Activated CD8-positive, alpha-beta memory T cell treated with anti-CD3 and anti-CD28 coated beads, Interleukin-2, amount 50 U/mL, for 48 hours (primary cell): ENCODE measurements at places on chromosomes 3 and 15.
A peak's percentile ranks its signal among the peaks of the same experiment; 100 is the strongest.

GRCh38 chr3:71152892-71153265 lies 430.6 kb downstream of the FOXP1 start:
- DNase-seq, result no peak

DNA sequence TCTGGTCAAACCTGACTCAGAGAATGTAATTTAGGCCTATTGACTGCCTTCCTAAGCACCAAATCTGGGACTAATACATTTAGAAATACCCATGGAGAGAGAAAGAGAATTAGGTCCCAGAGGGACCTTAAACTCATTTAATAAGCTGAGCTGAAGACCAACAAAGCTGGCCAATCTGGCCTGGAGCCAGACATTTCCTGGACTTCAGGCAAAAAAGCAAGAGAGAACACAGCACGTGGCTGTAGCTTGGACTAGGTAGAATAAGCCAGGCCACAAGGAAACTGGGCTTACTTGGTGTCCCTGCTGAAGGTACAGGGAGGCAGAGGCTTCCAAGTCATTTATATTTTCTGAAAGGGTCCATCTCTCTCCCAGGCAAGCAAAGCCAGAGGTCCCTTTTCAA lies 88.1 kb downstream of the RTP4 start:
- no peak for DNase-seq

DNA sequence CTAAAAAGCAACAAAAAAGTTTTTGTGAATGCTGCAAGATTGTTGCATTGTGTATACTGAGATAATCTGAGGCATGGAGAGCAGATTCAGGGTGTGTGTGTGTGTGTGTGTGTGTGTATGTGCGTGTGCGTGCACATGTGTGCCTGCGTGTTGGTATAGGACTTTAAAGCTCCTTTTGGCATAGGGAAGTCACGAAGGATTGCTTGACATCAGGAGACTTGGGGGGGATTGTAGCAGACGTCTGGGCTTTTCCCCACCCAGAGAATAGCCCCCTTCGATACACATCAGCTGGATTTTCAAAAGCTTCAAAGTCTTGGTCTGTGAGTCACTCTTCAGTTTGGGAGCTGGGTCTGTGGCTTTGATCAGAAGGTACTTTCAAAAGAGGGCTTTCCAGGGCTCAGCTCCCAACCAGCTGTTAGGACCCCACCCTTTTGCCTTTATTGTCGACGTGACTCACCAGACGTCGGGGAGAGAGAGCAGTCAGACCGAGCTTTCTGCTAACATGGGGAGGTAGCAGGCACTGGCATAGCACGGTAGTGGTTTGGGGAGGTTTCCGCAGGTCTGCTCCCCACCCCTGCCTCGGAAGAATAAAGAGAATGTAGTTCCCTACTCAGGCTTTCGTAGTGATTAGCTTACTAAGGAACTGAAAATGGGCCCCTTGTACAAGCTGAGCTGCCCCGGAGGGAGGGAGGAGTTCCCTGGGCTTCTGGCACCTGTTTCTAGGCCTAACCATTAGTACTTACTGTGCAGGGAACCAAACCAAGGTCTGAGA lies 4.7 kb downstream of the BHLHE40 start:
- DNase-seq, result peak; percentile 86

DNA sequence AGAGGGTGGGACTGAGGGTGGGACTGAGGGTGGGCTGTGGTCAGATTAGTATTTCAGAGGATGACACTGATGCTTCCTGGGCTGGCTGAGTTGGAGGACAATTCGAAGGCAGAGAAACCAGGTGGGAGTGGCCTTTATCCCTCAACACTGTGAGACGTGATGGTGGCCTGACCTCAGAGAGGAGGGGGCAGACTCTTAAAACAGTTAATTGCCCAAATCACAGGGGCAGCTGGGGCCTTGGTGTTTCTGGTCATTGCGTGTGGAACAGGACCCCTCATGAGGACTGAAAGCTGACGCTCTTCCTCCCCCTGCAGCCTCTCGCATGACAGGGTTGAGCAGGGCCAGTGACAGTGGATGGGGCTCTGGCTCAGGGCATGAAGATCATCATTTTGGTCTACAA lies 18.7 kb downstream of the DNASE1L3 start:
- DNase-seq, result no peak

DNA sequence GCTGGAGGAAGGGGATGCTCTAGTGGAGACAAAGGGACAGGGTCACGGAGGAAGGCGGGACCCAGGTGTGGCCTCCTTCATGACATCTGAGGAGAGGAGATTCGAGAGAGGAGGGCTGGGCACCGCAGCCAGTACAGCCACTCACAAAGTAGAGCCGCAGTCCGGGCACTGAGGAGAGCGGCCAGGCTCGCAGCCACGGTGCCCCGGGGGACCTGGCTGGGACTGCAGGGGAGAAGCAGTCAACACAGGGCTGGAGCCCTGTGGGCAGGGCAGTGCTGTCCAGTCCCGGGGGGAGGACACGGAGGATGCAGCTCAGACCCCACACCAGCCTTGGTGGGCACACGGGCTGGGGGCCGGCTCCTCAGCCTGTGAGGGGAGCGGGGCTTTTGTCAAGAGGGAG lies 40.3 kb downstream of the HMCES start:
- DNase-seq, result no peak

DNA sequence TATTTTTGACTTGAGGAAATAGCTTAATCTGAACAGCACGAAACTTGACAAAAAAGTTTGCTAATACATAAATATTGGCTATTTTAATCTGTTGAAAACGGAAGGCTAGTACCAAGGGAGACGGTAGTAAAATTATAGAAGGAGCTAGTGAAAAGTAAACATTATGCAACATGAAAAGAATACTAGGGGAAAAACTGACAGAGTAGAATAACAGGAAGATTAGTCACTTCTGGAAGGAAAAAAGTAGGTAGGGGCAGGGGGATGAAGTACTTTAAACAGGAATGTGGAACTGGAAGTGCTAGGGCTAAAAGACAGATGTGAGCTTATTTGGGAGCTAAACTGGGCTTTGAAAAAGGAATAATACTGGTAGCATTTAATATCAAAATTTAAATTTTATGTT lies 60.1 kb downstream of the MBNL1 start:
- DNase-seq, result no peak

GRCh38 chr15:48440084-48440483 lies 108.9 kb downstream of the DUT start:
- no peak for DNase-seq

GRCh38 chr3:61181874-61182273 lies 69.4 kb downstream of the FHIT start:
- no peak for DNase-seq

GRCh38 chr3:31579828-31580227 lies 47.1 kb downstream of the STT3B start:
- DNase-seq, result no peak

GRCh38 chr3:146777941-146778340 lies 172.8 kb upstream of the PLSCR5 start:
- no peak for DNase-seq

DNA sequence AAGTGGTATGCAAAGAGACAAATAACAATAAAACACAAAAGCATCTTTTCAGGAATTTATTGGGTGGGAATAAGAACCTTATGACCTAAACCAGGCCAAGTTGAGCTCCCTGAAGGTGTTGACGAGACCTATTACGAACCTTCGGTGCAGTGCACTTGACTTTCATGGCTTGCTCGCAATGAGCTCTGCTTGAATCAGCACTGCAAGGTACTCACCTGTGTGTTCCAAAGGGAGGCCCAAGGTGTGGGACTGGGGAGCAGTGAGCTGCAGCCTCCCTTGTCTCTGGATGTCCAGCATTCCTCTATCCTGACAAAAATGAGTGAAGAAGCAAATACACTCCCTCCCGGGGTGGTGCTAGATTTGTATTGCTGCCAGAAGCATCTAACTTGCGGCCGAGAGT lies at the start of gene MDFIC2:
MDFIC2 (minus strand) TSS at position 303 of the 400 bp plus-strand sequence. CDS start 665 bp downstream, outside the sequence.
- DNase-seq, result no peak

GRCh38 chr3:78633626-78634025 lies 1134.2 kb downstream of the ROBO1 start:
- no peak for DNase-seq

- DNase-seq, result no peak
Observed at GRCh38 chr15:33907326-33907725, 61.0 kb upstream of the CHRM5 start.

GRCh38 chr3:64459711-64460110 lies 228.1 kb downstream of the ADAMTS9 start:
- DNase-seq, result no peak

DNA sequence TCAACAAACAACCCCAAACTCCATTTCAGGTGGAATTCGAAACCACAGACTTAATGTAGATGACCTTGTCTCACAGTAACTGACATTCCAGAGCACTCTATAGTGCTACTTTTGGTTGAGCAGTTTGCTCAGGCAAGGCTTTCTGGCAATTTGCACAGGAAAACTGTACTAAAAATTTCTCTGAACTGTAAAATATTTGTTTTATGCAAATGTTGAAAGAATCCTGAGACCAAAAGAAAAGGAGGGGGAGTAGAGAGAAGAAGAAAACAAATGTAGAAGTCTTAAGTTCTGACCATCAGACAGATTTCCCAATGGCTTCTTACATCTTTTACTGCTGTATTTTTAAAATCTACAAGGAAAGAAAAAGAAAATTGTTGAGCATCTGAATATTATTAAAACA lies 53.5 kb downstream of the DTWD1 start:
- DNase-seq, result no peak

DNA sequence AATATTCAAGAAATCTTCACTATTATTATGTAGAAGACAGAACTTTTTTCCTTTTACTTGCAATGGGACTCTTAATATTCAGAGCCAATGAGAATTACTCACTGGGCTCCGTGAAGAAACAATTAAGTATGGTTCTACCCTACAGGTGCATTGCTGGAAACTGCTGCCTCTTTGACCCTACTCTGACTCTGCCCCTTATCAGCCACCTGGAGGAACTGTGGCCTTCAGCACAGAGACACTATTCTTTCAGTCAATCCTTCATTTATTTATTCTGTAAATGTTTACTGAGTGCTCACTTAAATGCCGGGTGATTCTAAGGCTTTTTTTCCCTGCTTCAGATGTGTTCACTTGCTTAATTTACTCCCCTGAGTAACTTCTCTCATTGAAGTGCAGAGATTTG lies 163.2 kb downstream of the SYNPR start:
- no peak for DNase-seq

DNA sequence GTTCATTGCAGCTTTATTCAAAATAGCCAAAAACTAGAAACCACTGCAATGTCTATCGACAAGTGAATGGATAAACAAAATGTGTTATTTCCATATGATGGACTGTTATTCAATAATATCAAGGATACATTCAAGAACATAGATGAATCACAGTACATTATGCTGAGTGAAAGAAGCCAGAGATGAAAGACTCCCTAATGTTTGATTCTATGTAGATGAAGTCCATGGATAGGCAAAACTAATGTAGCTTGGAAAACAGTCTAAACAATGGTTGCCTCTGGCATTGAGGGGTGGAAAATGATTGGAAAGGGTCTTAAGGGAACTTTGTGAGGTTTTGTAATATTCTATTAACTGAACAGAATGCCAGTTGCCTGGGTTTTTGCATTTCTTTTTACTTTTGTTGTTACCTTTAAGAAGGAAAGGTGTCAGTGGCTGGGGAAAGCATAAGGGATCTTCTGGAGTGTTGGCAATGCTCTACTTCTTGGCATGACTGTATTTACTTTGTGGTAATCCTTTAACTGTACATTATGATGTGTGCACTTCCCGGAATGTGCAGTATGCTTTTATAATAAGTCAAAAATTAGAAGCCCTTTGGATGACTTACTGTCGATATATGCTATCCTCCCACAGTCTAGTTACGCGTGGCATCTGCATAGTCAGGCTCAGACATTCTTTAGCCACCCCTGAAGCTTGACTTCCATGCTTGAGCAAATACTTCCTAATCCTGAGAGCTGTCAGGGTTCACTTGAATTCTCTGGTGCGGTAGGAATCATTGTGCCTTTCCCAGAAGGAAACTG lies 20.5 kb upstream of the ATP10A start:
- DNase-seq, result no peak

DNA sequence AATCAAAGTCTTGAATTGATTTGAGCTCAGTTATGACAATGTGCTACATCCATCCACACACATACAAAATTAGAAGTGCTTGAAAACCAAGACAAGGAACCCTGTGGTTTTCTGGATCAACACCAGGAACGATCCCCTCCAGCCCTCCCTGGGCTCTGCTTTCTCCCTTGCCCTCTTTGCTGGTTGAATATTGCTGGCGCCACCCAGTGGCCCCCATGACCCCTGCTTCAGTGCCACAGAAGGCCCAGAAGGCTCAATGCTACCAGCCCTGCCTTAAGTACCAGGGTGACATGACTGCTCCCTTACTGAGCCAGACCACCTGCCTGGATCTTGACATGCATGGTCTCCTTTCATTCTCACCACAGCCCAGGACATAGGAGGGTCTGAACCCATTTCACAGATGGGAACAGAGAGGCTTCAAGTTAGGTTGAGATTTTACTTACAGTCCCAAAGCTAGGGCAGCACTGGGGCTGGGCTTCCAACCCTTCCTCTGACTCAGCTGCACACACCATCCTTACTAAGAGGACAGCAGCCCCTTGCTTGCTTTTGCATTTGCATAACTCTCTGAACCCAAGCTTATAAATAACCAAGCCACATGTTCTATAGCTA lies 15.0 kb downstream of the IL12A start:
- DNase-seq, result peak; percentile 62

GRCh38 chr3:184144505-184144904 lies 9.3 kb downstream of the EIF2B5 start:
- no peak for DNase-seq

DNA sequence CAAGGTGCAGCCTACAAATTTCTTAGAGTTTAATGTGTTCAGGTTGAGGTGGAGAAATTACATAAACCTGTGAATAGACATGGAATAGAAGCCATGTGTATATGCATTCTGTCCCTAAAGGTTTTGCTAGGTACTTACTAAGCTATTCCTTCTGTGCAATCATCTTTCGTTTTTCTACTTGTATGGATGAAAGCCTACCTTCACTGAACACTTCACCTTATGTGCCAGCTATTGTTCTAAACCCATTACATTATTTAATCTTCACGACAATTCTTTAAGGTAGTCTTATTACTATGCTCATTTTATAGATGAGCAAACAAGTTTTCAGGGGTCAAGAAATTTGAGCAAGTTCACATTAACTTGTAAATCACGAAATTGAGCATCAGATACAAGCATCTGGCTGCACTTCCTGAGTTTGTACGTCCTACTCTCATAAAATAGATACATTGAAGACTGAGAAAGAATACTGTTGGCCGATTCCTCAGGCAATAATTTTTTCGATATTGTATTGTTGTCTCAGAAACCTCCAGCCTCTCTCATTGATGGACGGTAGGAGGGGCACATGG lies 635 bp upstream of the RCN2 start:
- no peak for DNase-seq

DNA sequence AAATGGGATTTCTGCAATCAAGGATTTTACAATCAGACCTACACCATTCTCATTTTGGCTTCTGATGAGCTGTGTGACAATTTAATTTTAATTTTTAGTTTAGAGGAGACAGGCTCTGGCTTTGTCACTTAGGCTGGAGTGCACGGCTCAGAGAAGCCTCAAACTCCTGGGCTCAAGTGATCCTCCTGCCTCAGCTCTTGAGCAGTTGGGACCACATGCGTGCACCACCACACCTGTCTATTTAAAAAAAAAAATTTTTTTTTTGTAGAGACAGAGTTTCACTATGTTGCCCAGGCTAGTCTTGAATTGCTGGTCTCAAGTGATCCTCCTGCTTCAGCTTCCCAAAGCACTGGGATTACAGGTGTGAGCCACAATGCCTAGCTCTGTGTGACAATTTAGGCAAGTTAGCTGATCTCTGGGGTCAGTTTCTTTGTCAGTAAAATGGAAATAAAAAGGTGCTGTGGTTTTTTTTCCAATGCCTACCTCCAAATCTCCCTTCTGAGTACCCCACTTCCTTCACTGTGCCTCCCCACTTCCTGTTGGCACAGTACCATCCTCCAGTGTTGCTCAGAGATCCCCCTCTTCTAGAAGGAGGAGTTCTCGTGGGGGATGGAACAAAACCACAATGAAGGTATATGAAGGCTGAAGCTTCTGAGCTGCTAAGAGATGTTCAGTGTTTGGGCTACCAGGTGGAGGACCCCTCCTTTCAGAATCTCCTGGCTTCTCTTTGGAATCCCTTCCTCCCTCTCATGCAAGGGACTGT lies 54.1 kb upstream of the GSK3B start:
- no peak for DNase-seq
